CD4-positive, alpha-beta T cell treated with Interleukin-4 for 1 hour (primary cell): ENCODE measurements at places on chromosomes 11 and 22.
A peak's percentile ranks its signal among the peaks of the same experiment; 100 is the strongest.

DNA sequence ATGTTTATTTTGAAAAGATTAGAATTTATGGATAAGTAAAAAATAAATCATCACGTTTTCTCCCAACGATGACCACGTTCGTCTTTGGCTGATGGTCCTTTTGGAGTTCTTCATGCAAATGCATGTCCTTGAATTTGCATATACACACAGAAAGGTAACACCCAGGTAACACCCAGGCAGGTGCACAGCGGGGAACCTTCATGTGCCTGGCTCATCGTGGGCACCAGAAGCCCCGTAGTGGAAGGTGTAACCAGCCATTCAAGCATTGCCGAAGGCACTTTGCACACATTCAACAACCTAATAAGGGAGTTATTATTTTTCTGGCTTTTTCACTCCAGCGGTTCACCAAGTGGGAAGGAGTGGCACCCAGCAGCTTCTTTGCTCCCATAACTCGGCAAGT lies 404.6 kb downstream of the TBC1D22A start:
- no peak for DNase-seq

DNA sequence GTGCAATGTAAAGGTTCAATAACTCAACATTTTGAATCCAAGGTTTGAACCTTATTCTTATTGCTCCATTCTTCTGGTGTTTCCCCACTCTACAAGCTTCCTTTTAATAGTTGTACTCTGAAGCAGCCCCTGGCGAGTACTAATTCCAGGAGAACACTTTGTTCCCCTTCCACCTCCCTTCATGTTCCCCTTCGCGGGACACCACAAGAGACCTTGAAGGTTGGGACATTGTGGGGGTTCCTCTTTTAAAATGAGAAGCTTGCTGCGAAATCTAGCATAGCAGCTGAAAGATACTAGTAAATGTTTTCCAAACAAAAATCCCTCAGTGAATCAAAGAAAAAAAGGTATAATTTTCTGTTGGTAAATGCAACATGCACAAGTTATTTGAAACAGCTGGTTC lies 626.3 kb upstream of the LRRC4C start:
- no peak for DNase-seq

DNA sequence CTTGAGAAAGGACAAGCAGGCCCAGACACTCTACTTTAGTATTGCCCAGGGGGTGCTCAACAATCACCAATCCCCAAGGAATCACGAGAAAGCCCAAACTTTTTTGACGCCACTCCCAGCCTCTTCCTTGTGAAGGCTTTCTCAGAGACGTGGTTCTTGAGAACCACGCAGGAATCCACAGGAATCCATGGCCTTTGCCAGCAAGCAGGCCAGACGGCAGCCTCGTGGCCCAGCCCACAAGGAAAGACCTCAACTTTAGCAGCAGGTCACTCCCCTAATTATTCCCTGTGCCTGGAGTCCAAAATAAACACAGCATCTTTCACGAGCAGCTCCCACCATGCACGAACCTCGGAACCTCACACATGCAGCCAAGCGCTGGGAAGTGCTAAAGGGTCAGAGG lies 104.2 kb downstream of the WT1 start:
- DNase-seq, result no peak

DNA sequence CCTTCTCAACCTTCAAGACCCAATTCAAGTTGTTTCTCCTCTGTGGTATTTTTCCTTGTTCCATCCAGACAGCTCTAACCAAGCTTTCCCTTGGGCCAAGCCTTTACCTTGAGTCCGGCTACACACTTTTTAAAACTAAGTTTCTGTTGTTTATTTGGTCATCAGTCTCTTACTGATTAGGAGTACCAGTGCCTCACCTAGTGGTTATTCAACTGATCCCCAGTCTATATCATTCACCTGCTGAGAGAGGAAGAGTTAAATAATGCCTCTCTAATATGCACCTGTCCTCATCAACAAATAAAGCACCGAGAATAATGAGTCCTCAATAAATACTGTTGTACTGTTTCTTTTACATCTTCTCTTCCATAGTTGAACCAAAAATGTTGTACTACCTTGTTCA lies 160.8 kb downstream of the MSANTD4 start:
- no peak for DNase-seq

DNA sequence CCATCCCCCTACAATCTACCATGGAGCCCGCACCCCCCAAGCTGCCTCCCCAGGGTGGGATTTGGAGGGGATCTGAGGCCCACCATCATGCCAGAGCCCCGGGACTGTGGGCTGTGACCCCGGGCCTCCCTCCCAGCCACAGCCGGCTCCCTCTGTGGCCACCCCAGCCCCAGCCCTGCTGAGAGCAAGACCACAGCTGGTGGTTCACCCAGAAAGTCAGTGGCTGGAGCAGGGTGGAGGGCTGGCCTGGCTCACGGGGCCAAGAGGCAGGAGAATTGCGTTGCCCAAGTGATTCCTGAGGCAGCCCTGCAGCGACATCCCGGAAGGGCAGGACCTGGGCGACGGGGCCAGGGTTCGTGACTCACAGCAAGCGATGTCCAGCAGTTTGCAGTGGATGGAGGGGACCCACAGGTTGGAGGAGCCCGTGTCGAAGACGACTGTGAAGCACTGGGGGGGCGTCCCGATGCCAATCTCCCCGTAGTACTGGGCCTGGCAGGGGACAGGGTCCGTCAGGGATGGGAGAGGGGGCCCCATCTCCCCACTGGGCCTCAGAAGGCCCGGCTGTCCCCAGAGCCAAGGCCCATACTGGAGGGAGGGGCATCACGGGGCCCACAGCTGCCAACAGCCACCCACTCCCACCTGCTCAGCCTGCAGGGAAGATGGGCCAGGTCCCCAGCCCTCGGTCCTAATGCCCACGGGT lies 4.4 kb downstream of the CTSD start:
- DNase-seq, result no peak

DNA sequence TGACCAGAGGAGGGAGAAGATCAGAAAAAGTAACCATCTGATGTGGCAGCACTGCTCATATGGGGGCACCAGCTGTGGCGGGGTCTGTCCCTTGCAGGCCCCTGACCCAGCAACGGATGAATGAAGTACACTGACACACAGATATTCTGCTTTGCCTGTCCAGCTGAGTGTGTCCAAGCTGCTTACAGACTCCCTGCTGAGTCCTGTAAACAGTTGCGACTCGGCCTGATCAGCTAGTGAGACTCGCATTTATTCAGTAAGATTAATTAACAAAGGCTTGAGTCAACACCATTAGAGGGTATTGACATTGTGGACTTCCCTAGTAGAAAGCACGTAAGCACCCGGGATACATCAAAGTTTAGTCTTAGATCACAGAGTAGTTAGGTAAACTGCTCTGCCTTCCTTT lies 15.3 kb upstream of the OR10D3 start:
- DNase-seq, result no peak

- DNase-seq, result peak; percentile 57
Observed at GRCh38 chr22:39351689-39352214, 2.0 kb downstream of the SYNGR1 start.

DNA sequence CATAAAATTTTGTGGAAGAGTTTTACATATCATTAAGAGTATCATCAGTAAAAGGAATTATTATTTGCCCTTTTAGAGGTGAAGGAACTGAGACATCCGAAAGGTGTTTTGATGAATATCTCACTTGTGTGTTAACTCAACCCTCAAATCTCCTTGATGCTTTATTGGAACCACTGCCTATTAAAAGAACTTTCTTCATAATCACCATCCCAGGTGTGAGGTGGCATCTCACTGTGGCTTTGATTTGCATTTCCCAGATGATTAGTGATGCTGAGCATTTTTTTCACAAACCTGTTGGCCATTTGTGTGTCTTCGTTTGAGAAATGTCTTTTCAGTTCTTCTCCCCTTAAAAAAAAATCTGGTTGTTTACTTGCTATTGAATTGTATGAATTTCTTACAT lies 134.0 kb upstream of the SYN3 start:
- DNase-seq, result no peak

DNA sequence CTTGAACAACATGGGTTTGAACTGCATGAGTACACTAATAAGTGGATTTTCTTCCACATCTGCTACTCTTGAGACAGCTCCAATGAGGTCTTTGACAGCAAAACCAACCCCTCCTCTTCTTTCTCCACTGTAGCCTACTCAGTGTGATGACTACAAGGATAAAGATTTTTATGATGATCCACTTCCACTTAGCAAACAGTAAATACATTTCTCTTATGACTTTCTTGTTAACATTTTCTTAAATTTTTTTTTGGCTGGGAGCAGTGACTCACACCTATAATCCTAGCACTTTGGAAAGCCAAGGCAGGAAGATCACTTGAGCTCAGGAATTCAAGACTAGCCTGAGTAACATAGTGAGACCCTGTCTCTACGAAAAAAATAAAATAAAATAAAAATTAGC lies 9.9 kb upstream of the EIF4G2 start:
- DNase-seq, result no peak
